Left colon (tissue), 2 donors: ENCODE measurements at places on chromosomes 4 and X. TPM values are rescaled to one million over a fixed set of nuclear protein-coding genes. Genes with fewer than 3 reads are reported as not detected.

Gene OTC
- 5.8 TPM for total RNA-seq

Gene FAM47C
- total RNA-seq = not detected

Gene AMTN
- not detected for total RNA-seq

GRCh38 chrX:84715315-84715714, 213.1 kb upstream of the HDX start:
- no peak for DNase-seq

GRCh38 chrX:131577999-131578734, 34.3 kb downstream of the OR13H1 start:
- no peak for DNase-seq

DNA sequence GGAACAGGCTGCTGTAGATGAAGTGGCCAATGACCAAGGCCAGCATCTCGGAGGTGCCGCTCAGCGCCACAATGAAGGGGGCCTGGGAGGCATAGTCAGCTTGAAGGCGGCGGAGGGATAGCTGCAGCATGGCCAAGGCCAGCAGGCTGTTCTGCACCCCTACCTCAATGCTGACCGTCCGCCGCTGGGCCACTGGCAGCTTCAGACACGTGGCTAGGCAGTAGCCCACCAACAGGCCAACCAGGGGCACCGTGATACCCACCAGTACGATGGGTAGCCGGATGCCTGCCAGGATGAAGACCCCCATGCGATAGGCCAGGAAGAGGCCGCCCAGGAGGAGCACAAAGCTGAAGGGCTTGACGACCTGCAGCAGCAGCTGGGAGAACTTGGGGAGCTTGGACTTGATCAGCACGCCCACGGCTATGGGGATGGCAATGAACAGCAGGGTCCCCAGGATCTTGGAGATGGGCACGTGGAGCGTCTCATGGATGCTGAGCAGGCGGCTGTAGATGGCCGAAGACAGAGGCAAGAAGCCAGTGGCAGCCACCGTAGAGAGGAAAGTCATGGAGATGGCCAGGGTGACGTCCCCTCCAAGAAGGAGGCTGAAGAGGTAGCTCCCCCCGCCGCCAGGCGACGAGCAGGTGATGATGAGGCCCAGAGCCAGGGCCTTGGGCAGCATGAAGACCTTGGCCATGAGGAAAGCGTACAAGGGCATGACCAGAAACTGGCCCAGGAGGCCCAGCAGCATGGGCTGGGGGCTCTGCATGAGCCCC, 1.3 kb upstream of the UBL4A start:
- DNase-seq = no peak
